ENCODE measurements at places on chromosomes 2 and 18. TPM values are rescaled to one million over a fixed set of nuclear protein-coding genes. Genes with fewer than 3 reads are reported as not detected.

DNA sequence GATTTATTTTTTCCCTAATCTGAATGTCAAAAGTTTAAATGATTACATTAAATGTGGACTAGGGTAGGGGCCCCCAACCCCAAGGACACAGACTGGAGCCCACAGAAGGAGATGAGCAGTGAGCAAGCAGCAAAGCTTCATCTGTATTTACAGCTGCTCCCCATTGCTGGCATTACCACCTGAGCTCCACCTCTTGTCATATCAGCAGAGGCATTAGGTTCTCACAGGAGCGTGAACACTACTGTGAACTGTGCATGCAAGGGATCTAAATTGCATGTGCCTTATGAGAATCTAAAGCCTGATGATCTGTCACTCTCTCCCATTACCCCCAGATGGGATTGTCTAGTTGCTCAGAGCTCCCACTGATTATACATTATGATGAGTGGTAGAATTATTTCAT lies 3.8 kb downstream of the MOB1A start:
- DNase-seq, result no peak

- no peak for DNase-seq
Observed at GRCh38 chr2:46451131-46451711, 28.1 kb upstream of the TMEM247 start.

Gene DTNA
- total RNA-seq, result 18.4 TPM

DNA sequence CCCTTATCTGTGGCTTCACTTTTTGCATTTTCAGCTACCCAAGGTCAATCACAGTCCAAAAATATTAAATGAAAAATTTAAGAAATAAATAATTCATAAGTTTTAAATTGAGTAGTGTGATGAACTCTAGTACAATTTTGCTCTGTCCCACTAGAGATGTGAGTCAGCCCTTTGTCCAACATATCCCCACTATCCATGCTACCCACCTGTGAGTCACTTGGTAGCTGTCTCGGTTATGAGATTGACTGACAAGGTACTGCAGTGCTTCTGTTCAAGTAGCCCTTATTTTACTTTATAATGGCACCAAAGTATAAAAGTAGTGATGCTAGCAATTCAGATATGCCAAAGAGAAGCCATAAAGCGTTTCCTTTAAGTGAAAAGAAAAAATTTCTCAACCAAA lies 28.8 kb downstream of the ADCY3 start:
- DNase-seq, result no peak

Gene ABCG5
- not detected for total RNA-seq

Gene CDCA7
- 9.1 TPM for total RNA-seq

DNA sequence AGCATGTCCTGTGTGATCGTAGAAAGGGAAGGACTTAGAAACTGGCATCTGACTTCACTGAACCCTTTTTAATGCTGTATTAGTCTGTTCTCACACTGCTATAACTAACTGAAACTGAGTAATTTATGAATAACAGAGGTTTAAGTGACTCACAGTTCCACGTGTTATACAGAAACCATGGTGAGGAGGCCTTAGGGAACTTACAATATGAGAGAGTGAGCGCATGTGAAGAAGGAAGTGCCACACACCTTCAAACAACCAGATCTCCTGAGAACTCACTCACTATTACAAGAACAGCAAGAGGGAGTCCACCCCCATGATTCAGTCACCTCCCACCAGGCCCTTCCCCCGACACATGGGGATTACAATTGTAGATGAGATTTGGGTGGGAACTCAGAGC lies 811.3 kb downstream of the CPS1 start:
- no peak for DNase-seq

DNA sequence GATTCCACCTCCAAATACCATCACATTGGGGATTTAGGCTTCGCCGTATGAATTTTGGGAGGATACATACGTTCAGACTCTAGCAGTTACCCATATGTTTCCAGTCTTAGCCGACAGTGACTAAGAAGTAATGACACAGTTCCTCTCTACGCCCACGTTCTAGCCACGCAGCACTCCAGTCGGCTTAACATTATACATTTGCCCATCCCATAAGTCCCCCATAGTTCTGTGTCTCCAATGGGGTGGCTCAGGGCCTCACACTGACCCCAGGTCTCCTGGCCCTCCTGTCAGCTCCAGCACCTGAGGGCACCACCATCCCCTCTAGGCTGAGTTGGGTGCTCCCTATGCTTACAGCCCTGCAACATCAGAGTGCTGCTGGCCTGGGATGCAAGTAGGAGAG lies 18.4 kb upstream of the CNDP2 start:
- peak; percentile 82 for DNase-seq

Gene WDR43
- total RNA-seq, result 56.7 TPM

DNA sequence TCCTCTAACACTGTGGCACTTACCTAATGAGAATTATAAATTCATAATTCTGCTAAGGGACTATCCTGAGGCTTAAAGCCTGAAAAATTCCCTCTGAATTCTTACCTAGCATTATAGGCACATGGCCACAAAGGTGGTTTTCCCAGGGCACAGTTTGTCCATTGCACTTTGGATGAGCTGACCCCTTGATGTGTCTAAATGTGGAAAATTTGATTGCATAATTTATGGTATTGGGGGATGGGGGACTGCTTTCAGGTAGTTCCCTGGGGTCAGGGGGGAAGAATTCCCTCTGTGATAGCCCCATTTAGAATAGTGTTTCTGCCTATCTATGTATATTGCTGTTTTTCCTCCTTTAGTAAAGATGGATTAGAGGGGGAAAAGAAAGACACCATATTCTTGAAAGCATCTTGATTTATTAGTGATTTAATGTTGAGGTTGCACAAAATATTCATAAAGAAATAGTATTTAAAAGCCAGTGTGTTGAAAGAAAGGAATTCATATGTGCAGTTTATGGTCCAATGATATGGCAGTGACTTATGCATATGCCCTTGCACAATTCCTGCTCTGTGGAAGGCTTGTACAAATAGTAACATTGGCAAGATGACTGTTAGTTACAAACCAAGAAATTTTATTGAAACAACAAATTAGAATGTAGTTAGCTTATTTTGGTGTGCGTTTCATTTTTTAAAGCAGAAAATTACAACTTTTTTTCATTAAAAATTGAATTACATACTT lies 8.7 kb upstream of the HTR2B start:
- DNase-seq, result no peak

All from vagina (tissue), 2 donors.